ENCODE measurements at places on chromosomes 3 and 15. TPM values are rescaled to one million over a fixed set of nuclear protein-coding genes. Genes with fewer than 3 reads are reported as not detected.

DNA sequence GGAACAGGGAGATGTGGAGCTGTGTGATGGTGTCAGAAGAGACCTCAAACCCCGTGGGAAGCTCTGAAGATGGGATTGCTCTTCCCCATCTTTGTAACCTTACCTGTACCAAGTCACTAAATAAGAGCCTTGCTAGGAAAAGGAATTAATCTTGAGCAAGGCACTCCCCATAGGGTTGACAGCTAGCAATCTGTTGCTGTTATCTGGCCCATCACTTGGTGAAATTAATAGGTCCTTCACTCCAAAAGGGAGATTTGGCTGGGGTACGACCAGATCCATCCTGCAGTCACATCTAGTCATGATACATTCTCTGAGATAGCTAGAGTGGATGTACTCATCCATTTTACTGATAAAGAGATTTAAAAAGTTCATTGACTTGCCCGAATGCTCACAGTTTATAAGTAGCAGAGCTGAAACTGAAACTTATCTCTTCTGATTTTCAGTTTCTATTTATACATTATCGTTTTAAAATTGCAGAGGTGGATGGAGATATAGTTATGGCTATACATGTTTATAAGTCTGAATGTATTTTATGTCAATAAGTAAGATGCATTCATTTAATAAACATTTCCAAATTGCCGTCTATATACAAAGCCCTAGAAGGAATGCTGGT lies 299.1 kb upstream of the MCTP2 start:
- no peaks in the 10 kb centered on the region for H3K36me3 ChIP-seq
- H3K4me1 ChIP-seq = peaks cover 6% of the 10 kb centered on the region
- no peak overlapping the region for H3K4me3 ChIP-seq
- no peak for DNase-seq

DNA sequence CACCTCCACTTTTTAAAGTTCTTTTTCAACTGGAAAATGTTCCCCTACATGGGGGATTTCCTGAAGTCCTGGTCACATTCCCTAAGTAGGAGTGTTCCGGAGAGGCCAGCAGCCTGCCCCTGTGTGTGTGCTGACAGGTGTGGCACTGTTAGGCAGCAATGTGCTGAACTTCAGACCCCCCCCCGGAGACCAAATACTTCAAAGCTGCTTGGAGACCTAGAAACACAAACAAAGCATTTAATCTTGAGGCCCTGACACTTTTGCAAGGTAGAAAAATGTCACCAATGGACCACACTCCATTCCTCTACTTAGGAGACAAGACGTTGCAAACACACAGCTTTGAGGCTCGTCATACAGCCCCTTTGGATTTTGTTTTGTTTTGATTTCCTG lies 259.6 kb upstream of the CTNNB1 start:
- DNase-seq = no peak
- peak overlapping the region; percentile 68 for H3K27ac ChIP-seq
- H3K27me3 ChIP-seq = no peaks in the 10 kb centered on the region

DNA sequence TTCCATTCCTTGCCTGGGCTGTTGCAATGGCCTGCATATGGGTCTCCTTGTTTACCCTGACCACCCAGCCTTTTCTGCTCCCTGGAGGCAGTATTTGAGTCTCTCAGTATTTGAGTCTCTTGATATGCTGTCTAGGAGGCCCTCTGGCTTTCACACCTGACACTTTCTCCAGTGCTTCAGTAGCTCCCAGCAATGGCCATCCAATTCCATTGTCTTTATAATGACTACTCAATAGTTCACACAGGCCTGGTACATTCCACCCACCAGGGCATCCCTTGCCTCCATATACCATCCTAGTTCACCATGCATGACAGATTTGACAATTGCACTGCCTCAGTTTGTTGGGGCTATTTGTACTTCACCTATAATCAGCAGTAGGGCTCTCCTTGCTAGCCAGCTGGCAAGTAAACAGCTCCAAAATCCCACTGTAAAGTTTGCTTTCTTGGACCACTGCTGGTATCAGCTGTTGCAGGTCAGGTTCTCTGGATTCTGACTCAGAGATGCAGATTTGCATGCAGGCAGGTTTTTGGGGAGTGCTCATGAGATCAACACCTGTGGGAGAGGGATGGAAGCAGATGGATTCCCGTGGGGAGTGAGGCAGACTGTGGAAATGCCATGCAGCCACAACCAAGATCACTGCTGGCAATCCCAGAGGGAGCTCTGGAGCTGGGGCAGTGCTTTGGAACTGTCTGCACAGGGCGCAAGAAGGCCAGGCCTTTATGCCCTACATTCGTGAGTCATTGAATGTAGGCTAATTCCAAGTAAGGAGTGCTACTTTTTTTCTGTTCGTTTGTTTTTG lies 19.1 kb upstream of the XIRP1 start:
- H3K4me1 ChIP-seq = no peaks in the 10 kb centered on the region
- H3K4me3 ChIP-seq = no peak overlapping the region
- no peaks in the 10 kb centered on the region for H3K27me3 ChIP-seq
- H3K36me3 ChIP-seq = no peaks in the 10 kb centered on the region
- H3K27ac ChIP-seq = no peak overlapping the region

DNA sequence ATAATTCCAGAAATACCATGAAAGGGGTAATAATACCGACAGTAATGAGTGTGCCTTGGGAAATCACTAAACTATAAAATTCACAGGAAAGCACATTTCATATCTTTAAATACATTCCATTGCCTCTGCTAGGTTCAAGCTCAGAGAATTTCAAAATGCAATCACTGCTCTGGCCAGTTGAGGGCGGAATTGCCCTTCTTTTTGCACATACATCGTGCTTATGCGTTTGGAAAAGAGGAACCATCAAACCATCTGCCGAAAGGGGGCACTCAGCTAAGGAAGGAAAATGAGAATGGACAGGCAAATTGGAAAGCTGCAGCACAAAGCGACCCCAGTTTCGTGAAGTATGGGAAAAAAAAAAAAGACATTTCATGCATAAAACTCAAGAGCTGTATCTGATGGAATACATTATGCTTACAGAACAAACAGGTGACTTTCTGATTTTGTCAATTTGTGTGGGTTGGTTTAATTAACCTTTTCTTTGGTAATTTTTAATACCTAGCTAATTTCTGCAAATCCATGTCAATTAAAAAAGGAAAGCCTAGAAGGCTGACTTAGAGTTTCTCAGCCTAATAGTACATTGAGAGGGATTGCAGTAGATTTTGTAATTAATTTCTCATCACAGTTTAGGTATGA lies 61.4 kb downstream of the TUSC7 start:
- no peak overlapping the region for H3K27ac ChIP-seq
- DNase-seq = no peak
- H3K27me3 ChIP-seq = no peaks in the 10 kb centered on the region

The KIF7 gene
- 23.6 TPM for total RNA-seq

DNA sequence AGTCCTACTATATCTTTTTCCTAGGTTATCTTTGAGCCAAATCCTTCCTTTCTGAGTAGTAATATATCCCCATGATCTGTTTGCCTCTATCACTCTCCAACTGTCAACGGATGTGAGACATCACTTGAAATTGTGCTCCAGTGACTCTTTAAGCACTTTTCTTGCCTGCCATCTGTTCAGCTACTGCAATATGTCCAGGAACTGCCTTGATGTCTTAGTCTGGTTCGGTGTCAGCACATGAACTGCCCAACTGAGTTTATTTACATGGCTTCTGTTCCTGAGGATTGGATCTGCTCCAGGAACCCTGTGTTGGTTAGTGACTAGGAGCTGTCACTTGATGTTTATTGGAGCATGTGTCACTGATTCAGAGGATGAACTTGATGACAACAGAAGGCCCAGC lies 116.5 kb downstream of the SLC9A9 start:
- no peaks in the 10 kb centered on the region for H3K4me1 ChIP-seq
- H3K4me3 ChIP-seq = no peak overlapping the region
- no peaks in the 10 kb centered on the region for H3K36me3 ChIP-seq
- no peaks in the 10 kb centered on the region for H3K27me3 ChIP-seq

DNA sequence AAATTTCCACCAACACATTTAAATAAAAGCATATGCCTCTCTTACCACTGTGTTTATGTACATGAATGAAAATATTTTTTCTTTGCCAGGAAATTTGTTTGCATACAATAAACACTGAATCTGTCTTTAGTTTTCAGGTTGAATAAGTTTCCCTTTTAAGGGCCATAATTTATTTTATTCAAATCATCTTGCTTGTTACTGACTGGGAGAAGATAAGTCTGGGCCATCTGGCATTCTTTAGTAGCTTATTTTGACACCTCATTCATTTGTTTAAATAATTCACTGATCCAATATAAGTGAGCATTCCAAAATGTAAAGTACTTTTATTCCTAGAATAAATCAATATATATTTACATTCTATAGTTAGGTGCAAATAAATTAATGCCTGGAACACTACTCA lies 1001.3 kb downstream of the PLOD2 start:
- H3K27me3 ChIP-seq = no peaks in the 10 kb centered on the region
- H3K4me1 ChIP-seq = peaks cover 11% of the 10 kb centered on the region
- no peak overlapping the region for H3K4me3 ChIP-seq
- no peak overlapping the region for H3K27ac ChIP-seq
- H3K36me3 ChIP-seq = no peaks in the 10 kb centered on the region
- no peak for DNase-seq

The NIPA2 gene
- total RNA-seq = 34.3 TPM

The CEP97 gene
- 7.2 TPM for total RNA-seq

Measured in esophagus muscularis mucosa (tissue), 4 donors.